T47D (cell line): ENCODE measurements at places on chromosomes 2 and 18.

DNA sequence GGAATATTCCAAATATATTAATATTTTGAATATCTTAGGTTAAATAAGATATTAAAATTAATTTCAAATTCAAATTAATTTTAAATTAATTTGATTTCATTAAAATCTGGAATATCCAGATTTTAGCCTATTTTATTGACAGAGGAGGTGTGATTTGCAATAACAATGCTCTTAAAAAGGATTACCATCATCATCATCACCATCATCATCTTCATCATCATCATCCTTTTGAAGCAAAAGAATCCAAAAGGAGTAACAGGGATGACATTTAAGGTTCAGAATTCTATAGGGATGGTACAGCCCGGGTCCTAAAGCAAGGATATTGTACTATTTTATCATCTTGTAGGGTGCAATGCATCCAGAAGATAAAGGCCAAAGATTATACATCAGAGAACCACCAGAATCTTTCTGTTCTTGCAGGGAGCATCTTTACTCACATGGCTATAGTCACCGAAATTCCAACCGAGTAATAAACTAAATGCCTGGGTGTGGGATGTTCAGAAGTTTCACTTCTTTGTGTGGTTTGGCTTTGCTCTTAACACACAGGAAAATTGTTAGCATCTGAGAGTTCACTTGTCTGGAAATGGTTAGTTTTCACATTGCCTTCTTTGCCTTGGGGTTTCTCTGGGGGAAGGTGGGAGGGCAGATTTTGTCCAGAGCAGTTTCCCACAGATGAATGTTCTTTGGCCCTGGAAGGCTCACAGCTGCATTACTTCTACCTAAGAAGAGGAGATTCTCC is 99.1 kb upstream of the ITGA6 start:
- no peak for DNase-seq

- DNase-seq = no peak
These were observed 86.9 kb downstream of the SH3YL1 start for GRCh38 chr2:176917-177316.

GRCh38 chr2:240403396-240404104 is 31.9 kb upstream of the GPC1 start:
- DNase-seq = no peak

DNA sequence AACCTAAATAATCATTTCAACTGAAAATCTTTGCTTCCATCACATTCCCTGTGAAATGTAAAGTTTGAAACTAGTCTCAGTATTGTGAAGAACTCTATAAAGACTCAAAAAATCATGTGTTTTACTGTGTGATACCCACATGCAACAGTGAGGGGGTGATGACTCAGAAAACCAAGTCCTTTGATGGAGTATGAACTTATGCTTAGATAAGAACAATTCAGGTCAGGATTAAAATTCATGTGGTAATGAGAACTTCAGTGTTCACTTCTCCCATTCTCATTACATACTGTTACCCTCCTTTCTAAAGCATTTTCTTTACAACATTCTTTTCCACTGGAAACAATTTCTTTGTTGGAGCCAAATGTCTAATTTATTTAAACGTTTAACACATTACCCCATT is 360.2 kb downstream of the FSIP2 start:
- DNase-seq = no peak

DNA sequence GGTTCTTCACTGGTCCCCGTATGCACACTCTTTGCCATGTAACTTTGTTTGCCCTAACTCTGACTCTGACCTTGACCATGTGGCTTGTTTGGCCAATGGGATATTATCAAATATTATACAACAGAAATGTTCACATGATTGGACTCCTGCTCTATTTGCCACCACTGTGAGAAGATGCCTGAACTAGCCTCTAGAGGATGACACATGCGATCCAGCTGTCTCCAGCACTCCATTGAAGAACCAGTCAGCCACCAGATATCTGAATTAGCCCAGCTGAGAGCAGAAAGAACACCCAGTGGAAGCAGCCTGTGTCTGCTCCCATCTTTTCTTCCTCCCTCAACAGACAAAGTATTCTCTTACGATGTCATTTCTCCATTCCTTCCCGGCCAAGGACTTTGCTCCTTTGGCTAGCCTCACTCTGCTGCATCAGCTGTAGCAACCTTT is 412.1 kb downstream of the IRS1 start:
- no peak for DNase-seq

DNA sequence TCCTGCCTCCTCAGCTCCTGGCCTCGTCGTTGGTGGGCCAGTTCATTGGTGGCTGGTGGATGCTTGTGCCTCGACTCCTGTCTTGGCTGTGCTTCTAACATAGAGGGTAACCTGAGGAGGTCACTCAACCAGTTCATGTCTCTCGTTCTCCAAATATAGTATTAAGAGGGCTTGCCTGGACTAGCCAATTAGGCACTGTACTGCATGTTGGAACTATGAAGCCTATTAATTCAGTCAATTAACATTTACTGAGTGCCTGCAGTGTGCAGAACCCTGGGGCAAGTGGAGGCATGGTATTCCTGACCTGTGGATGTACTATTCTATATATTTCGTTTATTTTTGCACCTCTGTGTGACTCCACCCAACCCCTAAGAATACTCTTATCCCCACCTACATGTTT is 89.9 kb upstream of the PELI1 start:
- peak; percentile 10 for DNase-seq

DNA sequence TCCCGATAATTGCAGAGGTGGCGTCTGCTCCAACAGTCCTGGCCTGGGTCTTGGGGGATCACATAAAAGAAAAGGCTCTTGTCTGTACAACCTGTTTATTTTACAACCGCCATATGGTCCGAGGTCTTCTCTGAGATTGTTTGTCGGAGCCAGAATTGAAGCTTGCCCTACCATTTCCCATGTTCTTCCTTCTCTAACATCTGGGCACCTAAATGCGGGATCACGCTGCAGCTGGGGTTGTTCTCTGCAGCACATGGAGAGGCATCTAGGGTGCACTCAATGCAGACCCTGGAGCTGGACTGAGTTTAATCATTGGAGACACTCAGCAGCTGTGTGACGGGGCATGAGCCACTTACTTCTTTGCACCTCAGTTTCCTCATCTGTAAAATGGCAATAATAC is 107.7 kb downstream of the ACKR3 start:
- DNase-seq = no peak

DNA sequence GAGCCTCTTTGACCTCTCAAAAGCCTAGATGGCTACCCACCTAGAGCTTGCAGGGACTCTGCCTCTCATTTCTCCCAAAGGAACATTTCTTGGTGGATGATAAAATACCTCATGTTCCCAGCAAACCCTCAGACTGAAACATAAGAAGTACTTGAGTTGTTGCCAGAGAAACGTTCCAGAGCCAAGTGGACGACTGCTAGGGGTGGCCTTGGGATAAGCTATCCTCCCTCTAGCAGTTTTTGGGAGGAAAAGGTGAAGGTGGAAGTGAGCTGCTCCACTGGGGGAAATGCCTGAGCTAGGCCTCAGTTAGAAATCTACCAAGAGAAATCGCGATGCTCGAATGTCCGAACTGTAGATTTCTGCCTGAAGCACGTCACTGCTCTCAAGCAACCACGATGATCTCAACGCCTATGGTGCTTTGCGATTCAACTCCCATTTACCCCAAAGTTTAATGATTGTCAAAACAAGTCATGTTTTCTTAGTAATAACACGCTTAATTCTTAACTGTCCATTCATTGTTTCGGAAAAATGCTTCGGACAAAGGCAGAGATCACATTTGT is 91.5 kb downstream of the CCBE1 start:
- DNase-seq = no peak

DNA sequence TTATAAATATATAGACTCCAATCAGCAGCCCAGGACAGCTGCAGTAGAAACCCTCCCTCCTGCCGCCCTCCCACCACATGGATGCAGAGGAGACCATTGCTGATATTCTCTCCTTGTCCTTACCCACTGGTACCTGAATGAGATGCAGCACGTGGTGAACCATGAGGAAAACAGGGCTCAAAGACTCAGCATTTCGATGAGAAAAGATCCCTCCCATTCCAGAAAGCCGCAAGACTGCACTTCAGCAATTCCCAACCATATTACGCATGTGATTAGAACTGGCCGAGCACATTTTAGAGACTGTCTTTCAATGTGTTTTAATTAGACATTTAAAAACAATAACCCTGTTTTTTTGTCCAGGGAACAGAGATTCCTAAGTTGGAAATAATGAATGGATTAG is 125.5 kb downstream of the NRP2 start:
- no peak for DNase-seq

GRCh38 chr2:32478889-32479620 is 122.2 kb downstream of the BIRC6 start:
- DNase-seq = no peak

GRCh38 chr18:46322411-46322891 is 218.3 kb downstream of the HAUS1 start:
- DNase-seq = no peak

- no peak for DNase-seq
These were observed 40.6 kb upstream of the SNED1 start for GRCh38 chr2:240957656-240958365.

DNA sequence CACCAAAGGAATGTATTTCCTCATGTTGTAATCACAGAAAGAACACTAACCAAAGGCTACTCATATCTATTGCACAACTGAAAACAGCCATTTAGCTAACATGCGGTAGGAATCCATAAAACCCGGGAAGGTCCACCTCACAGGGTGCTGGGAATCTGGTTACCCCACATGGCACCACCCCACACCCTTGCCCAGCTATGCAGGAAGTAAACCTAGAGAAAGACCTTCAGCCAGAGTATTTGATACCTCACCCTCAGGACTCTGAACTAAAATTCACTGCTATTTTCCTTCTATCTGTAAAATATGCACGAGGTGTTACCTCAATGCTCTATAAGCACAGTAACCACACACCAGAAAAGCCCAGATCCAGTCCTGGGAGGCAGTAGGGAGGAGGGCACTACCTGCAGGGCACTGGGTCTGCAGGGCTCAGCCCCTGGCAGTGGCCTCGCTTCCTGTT is 45.8 kb downstream of the PTPN2 start:
- DNase-seq = no peak

GRCh38 chr2:10260130-10260529 is 42.6 kb upstream of the HPCAL1 start:
- DNase-seq = no peak

- no peak for DNase-seq
These were observed 103.0 kb upstream of the TMEM200C start for GRCh38 chr18:5998166-5998881.

DNA sequence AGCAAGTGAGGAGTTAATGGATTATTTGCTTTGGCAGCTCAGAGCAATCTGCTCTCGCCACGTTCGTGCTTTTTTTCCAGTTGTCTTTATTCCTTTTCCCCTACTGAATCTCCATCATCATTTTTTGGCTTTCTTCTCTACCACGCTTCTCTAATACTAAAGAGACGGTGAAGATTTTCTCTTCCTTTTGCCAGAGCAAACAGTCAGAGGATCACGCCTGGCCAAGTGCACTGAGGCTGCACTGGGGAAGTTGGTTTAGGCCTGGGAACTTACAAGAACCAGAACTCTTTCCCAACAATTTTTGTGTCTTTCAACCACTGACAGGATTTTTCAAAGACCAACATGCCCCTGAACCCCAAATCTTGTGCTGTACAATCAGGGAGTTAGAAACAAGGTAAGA is 172.3 kb downstream of the PID1 start:
- DNase-seq = no peak

DNA sequence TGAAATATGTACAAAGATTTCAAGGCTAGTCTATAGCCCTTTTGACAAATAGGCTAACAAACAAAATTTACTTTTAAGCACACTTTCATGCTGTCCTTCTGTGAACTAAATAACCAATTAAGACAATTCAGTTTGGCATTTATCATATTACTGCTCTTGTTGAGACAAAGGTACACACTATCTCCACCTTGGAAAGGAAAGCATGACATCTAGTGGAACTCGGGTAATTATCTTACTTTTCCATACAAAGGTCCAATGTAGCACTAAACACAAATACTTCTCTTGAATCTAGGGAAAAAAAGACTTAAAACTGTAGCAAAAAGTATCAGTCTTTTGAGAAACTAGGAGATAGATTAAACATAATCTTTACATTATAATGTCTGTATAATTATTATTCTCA is 125.0 kb upstream of the CD226 start:
- no peak for DNase-seq

GRCh38 chr2:64000630-64001381 is 18.4 kb downstream of the VPS54 start:
- no peak for DNase-seq

- DNase-seq = no peak
These were observed 52.8 kb downstream of the MOGAT1 start for GRCh38 chr2:222724208-222724607.

DNA sequence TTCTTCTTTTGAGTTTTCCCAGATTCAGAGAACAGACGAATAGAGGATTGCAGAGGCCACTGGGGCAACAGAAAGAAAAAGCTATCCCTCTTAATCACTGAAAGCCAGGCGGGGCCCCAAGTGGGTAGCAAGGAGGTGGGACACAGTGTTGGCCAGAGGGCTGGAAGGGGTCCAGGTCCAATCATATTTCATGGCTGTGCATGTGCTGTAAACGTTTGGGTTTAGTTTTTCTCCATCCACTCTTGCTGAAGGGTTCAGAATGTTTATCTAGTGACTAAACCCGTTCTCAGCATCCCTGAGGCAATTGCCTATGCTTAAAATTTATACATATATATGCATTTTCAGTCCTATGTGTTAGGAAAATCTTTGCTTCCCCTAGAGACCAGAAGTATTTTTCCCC is 99.4 kb upstream of the EPHA4 start:
- DNase-seq = no peak
